ENCODE measurements at places on chromosomes 3 and 15. TPM values are rescaled to one million over a fixed set of nuclear protein-coding genes. Genes with fewer than 3 reads are reported as not detected.

Gene ZXDC
- total RNA-seq = 44.8 TPM

Gene GMNC
- 1.9 TPM for total RNA-seq

Gene DNAH12
- 0.38 TPM for total RNA-seq

Gene CILP
- 1.5 TPM for total RNA-seq

Gene IL5RA
- 1.1 TPM for total RNA-seq

GRCh38 chr3:108602249-108602934 lies 12.9 kb downstream of the DZIP3 start:
- no peak overlapping the region for H3K4me3 ChIP-seq
- no peaks in the 10 kb centered on the region for H3K27me3 ChIP-seq
- H3K36me3 ChIP-seq = no peaks in the 10 kb centered on the region
- DNase-seq = peak; percentile 19

GRCh38 chr15:25241241-25241801 lies 197.5 kb downstream of the UBE3A start:
- H3K4me3 ChIP-seq = no peak overlapping the region
- no peaks in the 10 kb centered on the region for H3K36me3 ChIP-seq
- no peak overlapping the region for H3K27ac ChIP-seq
- H3K27me3 ChIP-seq = no peaks in the 10 kb centered on the region
- H3K4me1 ChIP-seq = no peaks in the 10 kb centered on the region

DNA sequence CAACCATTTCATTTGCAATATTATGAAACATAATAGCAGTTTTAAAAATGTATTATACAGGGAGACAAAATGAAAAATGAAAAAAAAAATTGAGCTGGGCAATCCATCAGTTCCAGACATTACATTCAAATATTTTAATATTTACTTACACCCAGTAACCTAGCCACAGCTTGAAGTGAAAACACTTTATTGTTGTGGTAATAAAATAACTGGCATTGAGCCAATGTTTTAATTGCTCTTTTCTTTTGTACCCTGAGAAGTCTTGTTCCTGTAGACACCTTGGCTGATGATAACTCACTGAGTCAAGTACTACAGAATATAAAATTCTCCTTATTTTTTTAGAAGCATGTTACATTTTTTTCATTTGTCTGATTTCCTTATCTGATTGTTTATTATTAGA lies 180.6 kb downstream of the ROBO1 start:
- no peak overlapping the region for H3K4me3 ChIP-seq
- H3K27me3 ChIP-seq = no peaks in the 10 kb centered on the region
- no peak for DNase-seq

DNA sequence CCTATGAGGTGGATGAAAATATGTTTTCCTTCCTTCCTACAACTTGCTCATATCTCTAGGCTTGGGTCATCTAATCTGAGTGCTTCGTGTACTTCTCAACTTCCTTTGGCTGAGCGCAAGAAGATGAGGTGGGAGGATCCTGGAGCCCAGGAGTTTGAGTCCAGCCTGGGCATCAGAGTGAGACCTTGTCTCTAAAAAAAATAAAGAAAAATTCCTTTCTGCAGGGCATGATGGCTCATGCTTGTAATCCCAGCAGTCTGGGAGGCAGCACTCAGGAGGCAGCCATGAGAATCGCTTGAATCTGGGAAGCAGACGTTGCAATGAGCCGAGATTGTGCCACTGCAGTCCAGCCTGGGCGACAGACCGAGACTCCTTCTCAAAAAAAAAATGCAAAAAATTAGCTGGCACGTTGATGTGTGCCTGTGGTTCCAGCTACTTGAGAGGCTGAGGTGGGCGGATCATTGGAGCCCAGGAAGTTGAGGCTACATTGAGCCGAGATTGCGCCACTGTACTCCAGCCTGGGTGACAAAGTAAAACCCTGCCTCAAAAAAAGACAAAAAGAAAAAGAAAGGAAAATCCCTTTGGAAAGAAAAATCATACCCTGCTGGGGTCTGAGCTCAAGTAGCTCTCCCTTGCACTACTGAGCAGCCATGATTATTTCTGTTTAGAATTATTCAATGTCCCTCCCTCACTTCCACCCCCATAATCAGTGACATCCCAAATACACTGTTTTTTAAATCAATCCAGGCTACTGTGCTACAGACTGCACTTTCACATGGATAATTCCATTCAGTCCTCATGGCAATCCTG lies 28.0 kb upstream of the RAB11A start:
- no peaks in the 10 kb centered on the region for H3K27me3 ChIP-seq
- peaks cover 1% of the 10 kb centered on the region for H3K4me1 ChIP-seq
- no peaks in the 10 kb centered on the region for H3K36me3 ChIP-seq
- peak; percentile 47 for DNase-seq

DNA sequence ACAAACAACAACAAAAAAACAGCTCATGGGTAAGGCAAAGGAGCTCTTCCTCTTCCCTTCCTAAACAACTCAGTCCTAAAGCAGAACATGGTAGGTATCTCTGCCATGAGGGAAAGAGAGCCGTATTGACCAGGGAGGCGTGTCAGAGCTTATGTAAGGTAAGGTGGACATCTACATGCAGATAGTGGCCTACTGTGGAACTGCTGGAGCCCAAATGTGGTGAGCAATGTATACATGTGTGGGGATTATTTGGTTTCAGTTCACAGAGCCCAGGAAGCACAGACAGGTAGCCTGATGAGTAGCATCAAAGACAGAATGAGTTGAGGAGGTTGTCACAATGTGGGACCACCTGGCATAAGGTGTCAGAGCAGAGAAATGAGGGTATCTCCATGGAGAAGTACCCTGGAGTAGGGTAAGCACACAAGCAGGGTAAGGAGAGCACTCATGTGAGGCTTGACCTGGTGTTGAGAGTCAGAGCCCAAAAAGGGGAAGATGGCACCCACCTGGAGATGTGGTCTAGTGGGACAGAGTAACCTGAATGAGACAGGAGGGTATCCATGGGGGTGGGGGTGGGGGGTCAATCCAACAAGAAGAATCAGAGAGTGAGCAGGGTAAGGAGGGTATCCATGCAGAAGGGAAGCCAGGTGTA lies 45.5 kb downstream of the DENND6A start:
- H3K27ac ChIP-seq = no peak overlapping the region
- H3K4me1 ChIP-seq = no peaks in the 10 kb centered on the region
- H3K27me3 ChIP-seq = no peaks in the 10 kb centered on the region
- H3K36me3 ChIP-seq = peaks cover under 1% of the 10 kb centered on the region
- H3K4me3 ChIP-seq = no peak overlapping the region
- no peak for DNase-seq

- H3K36me3 ChIP-seq = no peaks in the 10 kb centered on the region
- peak; percentile 90 for DNase-seq
- H3K4me1 ChIP-seq = no peaks in the 10 kb centered on the region
- H3K27me3 ChIP-seq = no peaks in the 10 kb centered on the region
- H3K27ac ChIP-seq = no peak overlapping the region
These were observed 38.4 kb upstream of the VPS8 start for GRCh38 chr3:184773283-184774186.

DNA sequence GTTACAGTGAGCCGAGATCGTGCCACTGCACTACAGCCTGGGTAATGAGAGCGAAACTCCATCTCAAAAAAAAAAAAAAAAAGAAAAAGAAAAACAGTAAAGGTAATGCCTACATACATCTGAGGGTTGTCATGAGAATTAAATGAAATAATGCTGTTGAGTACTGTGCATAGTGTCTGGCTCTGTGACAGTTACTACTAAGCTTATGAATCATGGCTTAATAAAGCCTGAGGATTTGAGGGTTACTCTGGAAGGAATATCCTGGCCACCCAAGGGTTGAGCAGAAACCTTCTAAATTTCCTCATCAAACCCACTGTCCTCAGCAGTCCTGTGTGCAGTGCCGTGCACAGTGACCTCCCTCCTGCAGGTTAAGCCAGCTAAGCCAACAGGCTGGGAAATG lies 26.8 kb upstream of the ELP6 start:
- H3K4me3 ChIP-seq = no peak overlapping the region
- DNase-seq = no peak

DNA sequence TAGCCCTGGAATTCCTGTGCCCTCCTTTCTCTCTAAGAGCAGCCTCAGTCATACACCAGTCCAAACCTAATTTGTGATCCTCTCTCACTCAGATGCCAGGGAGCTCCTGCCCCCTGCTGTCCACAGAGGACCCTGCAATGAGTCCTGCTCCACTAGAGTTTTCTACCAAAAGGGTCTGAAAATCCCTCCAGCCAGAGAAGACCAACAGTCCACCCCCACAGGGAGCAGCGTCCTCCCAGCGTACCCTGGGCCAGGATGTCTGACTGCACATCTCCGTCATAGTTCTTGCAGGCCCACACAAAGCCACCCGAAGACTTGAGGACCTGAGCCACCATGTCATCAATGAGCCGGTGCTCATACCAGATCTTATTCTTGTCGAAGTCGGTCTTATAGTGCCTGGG lies 15.4 kb downstream of the IDH2 start:
- H3K4me3 ChIP-seq = no peak overlapping the region
- no peaks in the 10 kb centered on the region for H3K27me3 ChIP-seq
- H3K36me3 ChIP-seq = peaks cover 50% of the 10 kb centered on the region
- H3K4me1 ChIP-seq = peaks cover 3% of the 10 kb centered on the region
- H3K27ac ChIP-seq = no peak overlapping the region
- no peak for DNase-seq

DNA sequence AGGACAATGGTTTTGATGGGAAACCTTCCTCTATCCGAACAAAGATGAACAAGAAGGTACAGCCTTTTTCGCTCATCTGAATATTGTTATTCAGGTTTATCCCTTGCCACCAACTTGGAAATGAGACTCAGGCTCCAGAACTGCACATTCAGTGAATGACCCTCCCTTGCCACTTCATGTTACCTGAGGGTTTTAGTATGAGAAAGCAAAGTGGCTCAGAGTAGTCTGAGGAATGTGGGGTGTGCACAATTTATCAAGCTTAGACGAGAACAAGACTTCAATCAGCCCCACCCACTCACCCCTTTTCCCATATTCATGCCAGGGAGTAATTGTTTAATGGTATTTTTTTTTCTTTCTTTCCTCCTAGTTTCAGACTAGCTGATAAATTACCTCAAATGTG lies 265.3 kb upstream of the POU1F1 start:
- no peak for DNase-seq
- H3K27me3 ChIP-seq = no peaks in the 10 kb centered on the region
- no peak overlapping the region for H3K27ac ChIP-seq
- no peak overlapping the region for H3K4me3 ChIP-seq
- H3K36me3 ChIP-seq = no peaks in the 10 kb centered on the region
